ENCODE measurements at places on chromosomes 3 and 15. TPM values are rescaled to one million over a fixed set of nuclear protein-coding genes. Genes with fewer than 3 reads are reported as not detected.

Gene GOLGB1
- 66.9 TPM for total RNA-seq

Gene PAK6
- not detected for total RNA-seq

Gene TRIM59
- 32.1 TPM for total RNA-seq

Gene C3orf20
- total RNA-seq, result 0.12 TPM

Gene PPP1R14D
- total RNA-seq, result not detected

- H3K4me1 ChIP-seq, result no peaks in the 10 kb centered on the region
- DNase-seq, result no peak
- no peak overlapping the region for H3K27ac ChIP-seq
Measured at GRCh38 chr3:29226706-29227105, 54.2 kb upstream of the RBMS3 start.

GRCh38 chr3:21331321-21331720 lies 419.7 kb downstream of the ZNF385D start:
- H3K4me3 ChIP-seq, result no peak overlapping the region
- H3K27ac ChIP-seq, result no peak overlapping the region
- no peaks in the 10 kb centered on the region for H3K27me3 ChIP-seq
- H3K4me1 ChIP-seq, result peaks cover 5% of the 10 kb centered on the region
- H3K36me3 ChIP-seq, result no peaks in the 10 kb centered on the region

GRCh38 chr3:177515786-177516157 lies 318.5 kb upstream of the TBL1XR1 start:
- H3K4me1 ChIP-seq, result no peaks in the 10 kb centered on the region
- no peak overlapping the region for H3K4me3 ChIP-seq
- no peak overlapping the region for H3K27ac ChIP-seq

DNA sequence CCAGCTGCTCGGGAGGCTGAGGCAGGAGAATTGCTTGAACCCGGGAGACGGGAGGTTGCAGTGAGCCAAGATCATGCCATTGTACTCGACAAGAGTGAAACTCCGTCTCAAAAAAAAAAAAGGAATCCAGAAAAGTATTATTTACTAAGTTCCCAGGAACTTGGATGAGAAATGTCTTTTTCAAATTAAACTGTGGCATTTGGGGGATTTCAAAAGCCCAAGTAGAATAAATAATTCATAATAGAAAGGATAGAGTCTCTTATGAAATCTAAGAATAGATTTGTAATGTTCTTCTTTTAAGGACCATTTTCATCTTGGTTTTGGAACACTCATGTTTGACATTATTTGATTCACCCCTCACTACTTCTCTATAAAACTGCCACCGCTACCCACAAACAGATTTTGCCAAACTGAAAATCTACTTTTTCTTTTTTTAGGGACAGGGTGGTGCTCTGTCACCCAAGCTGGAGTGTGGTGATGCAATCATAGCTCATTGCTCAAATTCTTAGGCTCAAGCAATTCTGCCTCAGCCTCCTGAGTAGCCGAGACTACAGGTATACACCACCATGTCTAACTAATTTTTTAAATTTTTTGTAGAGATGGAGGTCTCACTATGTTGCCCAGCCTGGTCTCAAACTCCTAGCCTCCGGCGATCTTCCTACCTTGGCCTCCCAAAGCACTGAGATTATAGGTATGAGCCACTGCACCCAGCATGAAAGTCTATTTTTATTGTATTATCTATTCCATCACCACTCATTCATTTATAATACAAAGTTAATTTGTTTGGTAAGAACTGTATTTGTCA lies 99.3 kb downstream of the SENP2 start:
- no peaks in the 10 kb centered on the region for H3K4me1 ChIP-seq
- no peaks in the 10 kb centered on the region for H3K36me3 ChIP-seq
- H3K4me3 ChIP-seq, result no peak overlapping the region
- no peak for DNase-seq
- H3K27me3 ChIP-seq, result peaks cover 32% of the 10 kb centered on the region
- no peak overlapping the region for H3K27ac ChIP-seq

DNA sequence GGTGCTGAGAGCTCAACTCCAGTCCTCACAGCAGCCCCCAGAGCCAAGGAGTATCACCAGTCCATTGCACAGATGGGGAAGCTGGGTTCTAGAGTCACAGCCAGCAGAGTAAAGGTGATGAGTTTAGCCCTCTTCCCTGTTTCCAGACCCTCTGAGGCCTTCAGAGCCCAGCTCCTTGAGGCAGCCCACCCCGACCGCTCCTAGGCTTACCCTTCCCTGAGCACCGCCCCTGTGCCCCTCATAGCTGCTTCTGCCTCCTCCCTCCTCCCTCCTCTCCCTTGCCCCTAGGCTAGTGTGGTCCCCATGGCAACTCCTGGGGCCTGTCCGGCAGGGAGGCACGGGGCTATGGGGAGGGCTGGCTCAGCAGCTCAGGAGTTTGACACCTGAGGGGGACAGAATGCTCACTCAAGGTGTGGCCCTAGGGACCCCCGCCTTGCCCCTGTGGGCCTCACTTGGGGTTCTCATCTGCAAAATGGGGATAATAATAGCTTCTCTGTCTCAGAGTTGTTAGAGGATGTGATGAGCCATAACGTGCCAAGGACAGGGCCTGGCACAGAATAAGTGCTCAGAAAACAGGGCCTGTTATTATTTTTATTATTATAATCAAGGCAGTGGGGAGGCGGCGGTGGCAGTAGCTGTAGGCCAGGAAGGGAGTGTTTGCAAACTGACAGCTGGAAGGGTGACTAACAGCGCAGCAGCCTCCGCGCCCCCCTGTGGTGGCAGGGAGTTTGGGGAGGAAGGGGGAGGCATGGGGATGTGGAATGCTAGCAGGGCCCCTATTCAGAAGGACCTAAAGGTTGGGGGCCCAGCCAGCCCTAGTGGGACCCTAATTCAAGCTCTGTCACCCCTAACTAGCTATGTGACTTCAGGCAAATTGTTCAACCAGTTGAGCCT lies 11.5 kb downstream of the CSK start:
- H3K36me3 ChIP-seq, result no peaks in the 10 kb centered on the region
- H3K4me3 ChIP-seq, result peak overlapping the region; percentile 86
- peak; percentile 72 for DNase-seq
- no peaks in the 10 kb centered on the region for H3K27me3 ChIP-seq
- peak overlapping the region; percentile 98 for H3K27ac ChIP-seq

- DNase-seq, result no peak
- H3K4me3 ChIP-seq, result no peak overlapping the region
- H3K4me1 ChIP-seq, result no peaks in the 10 kb centered on the region
- H3K27ac ChIP-seq, result no peak overlapping the region
Measured at GRCh38 chr3:14780927-14781507, 37.7 kb upstream of the FGD5 start.

GRCh38 chr3:107001635-107002034 lies 375.6 kb upstream of the CCDC54 start:
- no peak overlapping the region for H3K27ac ChIP-seq
- no peak for DNase-seq
- no peaks in the 10 kb centered on the region for H3K27me3 ChIP-seq
- H3K36me3 ChIP-seq, result no peaks in the 10 kb centered on the region
- H3K4me1 ChIP-seq, result no peaks in the 10 kb centered on the region
- no peak overlapping the region for H3K4me3 ChIP-seq

DNA sequence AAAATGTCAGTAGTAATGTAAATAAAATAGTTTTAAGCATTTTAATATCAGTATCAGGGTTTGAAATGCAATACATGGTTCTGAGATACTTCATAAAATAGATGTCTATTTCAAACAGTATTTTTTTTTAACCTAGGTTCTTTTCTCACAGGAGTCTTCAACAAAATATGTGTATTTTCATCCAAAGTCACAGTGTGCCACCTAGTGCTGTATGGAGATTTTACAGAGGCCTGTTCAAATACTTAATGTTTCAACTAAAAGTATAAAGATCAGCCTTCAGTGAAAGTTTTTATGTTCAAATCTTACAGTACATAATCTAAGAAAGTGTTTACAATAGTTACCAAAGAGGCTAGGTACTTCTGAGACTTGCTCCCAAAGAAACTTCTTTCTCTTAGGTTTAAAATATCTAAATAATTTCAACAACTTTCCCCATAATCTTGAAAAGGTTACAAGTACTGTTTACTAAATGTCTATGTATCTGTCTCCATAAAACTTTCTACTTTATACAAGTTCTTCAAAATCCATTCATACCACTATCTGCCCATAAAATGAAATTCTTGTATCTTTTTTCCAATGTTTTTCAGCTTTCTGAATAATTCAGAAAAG lies 38.3 kb downstream of the SCAPER start:
- H3K27ac ChIP-seq, result peak overlapping the region; percentile 8
- DNase-seq, result no peak
- peaks cover 27% of the 10 kb centered on the region for H3K4me1 ChIP-seq

- no peak overlapping the region for H3K27ac ChIP-seq
- DNase-seq, result no peak
- H3K27me3 ChIP-seq, result no peaks in the 10 kb centered on the region
- no peaks in the 10 kb centered on the region for H3K4me1 ChIP-seq
- H3K36me3 ChIP-seq, result no peaks in the 10 kb centered on the region
- no peak overlapping the region for H3K4me3 ChIP-seq
Measured at GRCh38 chr3:19190602-19191001, 42.3 kb downstream of the KCNH8 start.

GRCh38 chr3:127688416-127689265 lies 15.9 kb downstream of the ABTB1 start:
- H3K36me3 ChIP-seq, result peaks cover 2% of the 10 kb centered on the region
- H3K27ac ChIP-seq, result no peak overlapping the region
- no peaks in the 10 kb centered on the region for H3K27me3 ChIP-seq

DNA sequence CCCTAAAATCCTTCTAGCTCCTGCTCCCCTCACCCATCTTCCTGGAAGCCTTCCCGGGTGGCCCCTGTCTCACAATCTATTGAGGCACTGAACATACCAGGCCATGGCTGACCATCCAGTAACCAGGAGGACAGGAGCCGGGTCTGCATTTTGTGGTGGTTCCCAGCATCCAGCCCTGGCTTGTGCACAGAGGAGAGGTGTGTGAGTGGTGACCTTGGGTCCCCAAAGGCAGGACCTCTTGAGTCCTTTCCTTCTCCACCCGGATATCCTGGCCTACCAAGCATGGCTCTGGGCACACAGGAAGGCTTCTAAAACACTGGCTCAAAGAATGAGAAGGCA lies 7.8 kb downstream of the CSK start:
- H3K36me3 ChIP-seq, result peaks cover 4% of the 10 kb centered on the region
- no peak for DNase-seq
- peak overlapping the region; percentile 98 for H3K27ac ChIP-seq
- no peaks in the 10 kb centered on the region for H3K27me3 ChIP-seq
- H3K4me3 ChIP-seq, result peak overlapping the region; percentile 95
- H3K4me1 ChIP-seq, result peaks cover 66% of the 10 kb centered on the region

- no peak overlapping the region for H3K4me3 ChIP-seq
- DNase-seq, result no peak
- H3K27me3 ChIP-seq, result peaks cover 22% of the 10 kb centered on the region
- no peaks in the 10 kb centered on the region for H3K36me3 ChIP-seq
Measured at GRCh38 chr3:34264337-34265041, 466.1 kb downstream of the PDCD6IP start.

- DNase-seq, result no peak
- peaks cover 2% of the 10 kb centered on the region for H3K36me3 ChIP-seq
- H3K27ac ChIP-seq, result no peak overlapping the region
- no peak overlapping the region for H3K4me3 ChIP-seq
Measured at GRCh38 chr15:83545804-83546511, 98.8 kb downstream of the SH3GL3 start.

DNA sequence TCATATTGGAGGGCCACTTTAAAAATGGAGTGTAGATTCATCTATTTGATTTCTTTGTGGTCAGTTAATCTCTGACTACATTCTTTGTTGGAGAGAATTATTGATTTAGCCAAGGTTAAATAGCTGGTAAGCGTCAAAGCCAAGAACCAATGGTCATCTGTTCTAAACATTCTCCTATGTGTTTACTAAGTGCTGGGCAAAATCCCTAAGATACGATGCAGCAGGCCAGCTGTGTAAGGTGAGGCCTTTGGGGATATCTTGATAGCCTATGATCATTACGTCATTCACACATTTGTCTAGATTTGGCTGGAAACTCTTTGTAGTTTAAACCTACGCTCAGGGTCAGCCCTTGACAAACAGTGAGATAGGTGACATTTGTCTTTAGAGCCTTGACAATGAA lies 236.2 kb downstream of the NR1D2 start:
- DNase-seq, result no peak
- peaks cover 2% of the 10 kb centered on the region for H3K36me3 ChIP-seq
- no peaks in the 10 kb centered on the region for H3K27me3 ChIP-seq
- H3K27ac ChIP-seq, result no peak overlapping the region
- no peaks in the 10 kb centered on the region for H3K4me1 ChIP-seq
- H3K4me3 ChIP-seq, result no peak overlapping the region

GRCh38 chr3:196203846-196204245 lies 7.4 kb downstream of the ZDHHC19 start:
- no peaks in the 10 kb centered on the region for H3K27me3 ChIP-seq
- H3K4me3 ChIP-seq, result no peak overlapping the region
- no peak overlapping the region for H3K27ac ChIP-seq
- no peaks in the 10 kb centered on the region for H3K36me3 ChIP-seq
- no peak for DNase-seq

DNA sequence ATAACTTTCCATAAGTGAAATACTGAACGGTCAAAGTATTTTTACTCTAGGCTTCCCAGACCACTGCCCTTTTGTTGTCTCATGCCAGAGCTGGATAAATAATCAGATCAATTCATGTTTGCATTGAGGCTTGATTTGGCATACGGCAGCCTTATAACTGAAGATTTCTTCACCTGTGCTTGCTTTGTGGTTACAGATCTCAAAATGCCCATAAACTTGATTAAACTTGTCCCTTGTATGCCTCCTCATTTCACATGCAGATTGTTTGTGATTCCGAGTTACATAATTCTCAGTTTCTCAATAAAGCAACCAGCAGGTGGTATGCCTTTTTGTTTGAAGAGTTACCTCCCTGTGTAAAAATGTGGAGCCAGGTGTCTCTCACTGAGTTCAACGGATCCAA lies 211.4 kb upstream of the LRIG1 start:
- peaks cover 19% of the 10 kb centered on the region for H3K27me3 ChIP-seq
- no peak overlapping the region for H3K27ac ChIP-seq
- H3K4me1 ChIP-seq, result no peaks in the 10 kb centered on the region
- H3K4me3 ChIP-seq, result no peak overlapping the region

DNA sequence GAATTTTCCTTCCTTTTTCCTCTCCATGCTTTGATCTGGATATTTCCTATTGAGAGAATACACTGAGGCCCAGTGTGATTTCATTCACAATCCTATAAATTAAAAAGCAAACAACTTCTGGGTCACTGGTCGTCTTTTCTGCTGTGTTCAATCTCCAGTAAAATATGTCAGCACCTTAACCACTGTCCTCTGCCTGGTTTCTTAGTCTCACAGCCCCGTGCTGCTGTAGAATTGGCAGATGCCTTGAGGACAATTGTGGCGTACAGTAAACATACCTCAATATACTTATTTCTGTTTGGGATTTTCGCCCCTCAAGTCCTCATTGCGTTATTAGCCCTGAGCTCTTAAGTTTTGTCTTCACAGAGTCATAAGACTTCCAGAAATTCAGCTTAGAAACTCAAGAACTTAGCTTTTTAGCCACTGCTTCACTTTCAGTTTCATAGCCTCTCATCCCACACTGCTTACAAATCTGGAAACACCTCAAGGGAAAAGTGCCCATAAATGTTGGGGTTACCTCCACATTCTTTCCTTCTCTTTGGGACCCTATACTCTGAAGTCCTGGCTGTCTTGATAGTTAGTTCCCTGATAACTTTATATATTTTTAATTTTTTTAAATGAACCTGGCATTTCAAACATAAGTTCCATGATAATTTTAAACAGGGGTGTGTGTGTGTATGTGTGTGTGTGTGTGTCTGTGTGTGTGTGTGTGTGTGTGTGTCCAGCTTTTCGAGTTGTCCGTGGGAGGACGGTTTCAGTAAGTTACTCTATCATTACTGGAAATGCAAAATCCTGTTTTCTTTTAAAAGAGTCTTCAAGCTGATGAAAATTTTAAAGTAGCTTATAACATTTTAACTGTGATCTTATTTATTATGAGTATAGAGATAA lies 238.4 kb upstream of the CTDSPL start:
- H3K27me3 ChIP-seq, result peaks cover 35% of the 10 kb centered on the region
- H3K27ac ChIP-seq, result no peak overlapping the region
- peaks cover 2% of the 10 kb centered on the region for H3K36me3 ChIP-seq
- no peaks in the 10 kb centered on the region for H3K4me1 ChIP-seq
- DNase-seq, result no peak
